ENCODE measurements at places on chromosomes 3 and 15.
A peak's percentile ranks its signal among the peaks of the same experiment; 100 is the strongest.

DNA sequence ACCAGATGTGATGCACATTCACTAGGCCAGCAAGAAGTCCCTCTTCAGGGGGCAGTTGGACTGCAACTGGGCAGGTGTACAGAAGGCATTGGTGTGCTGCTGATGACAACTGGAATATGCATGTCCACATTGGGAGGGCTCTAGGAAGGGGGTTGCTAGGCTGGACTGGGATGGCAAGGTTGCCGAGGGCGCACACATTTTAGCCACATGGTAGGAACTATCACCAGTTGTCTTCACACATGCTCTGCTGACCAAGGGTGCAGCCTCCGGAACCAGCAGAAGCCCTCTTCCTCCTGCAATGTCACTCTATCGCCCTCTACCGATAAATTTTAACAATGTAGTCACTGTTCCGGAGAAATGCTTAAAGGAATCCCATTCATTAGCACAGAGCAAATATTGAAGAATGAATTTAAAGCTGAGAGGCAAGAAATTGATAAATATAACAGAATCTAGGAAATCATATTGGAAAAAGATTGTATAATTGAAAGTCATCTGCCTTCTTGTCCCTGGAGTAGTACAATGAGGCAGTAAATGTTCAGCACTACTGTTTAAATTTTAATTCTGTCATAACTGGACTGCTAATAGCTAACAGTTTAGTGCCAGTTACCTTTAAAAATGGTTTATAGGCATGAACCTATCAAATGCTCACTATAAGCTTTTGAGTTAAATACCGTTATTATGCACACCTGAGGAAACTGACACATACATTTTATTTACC lies 22.6 kb upstream of the LYSMD4 start:
- no peak for DNase-seq

- no peak for DNase-seq
Observed at GRCh38 chr3:176739159-176739558, 458.1 kb downstream of the TBL1XR1 start.

GRCh38 chr3:99929745-99930139 lies 112.1 kb downstream of the CMSS1 start:
- DNase-seq, result no peak

GRCh38 chr15:43776101-43776717 lies 557 bp downstream of the ELL3 start:
- DNase-seq, result peak; percentile 14

- peak; percentile 6 for DNase-seq
Observed at GRCh38 chr3:188060840-188061544, 93.0 kb upstream of the LPP start.

- DNase-seq, result no peak
Observed at GRCh38 chr15:89401631-89402517, 67.2 kb upstream of the POLG start.

GRCh38 chr3:156160647-156161046 lies 40.3 kb downstream of the KCNAB1 start:
- no peak for DNase-seq

DNA sequence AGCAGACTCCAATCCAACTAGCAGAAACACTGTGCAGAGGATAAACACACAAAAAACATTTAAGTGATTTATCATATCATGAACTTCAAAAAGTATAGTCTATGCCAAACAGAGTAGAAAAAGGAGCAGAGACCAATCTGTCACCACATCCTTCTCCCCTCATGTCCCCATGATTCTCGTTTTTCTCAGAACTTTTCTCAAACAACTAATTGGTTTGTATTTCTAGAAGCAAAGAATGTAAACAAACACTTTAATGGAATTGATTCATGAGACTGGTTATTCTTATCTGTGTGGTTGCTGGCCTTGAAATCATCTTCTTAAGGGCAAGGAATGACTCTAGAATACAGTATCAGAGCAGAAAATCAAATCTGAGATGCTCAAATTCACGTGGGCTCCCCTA lies 294.2 kb upstream of the THBS1 start:
- DNase-seq, result no peak

- no peak for DNase-seq
Observed at GRCh38 chr15:51223771-51224229, 114.6 kb downstream of the CYP19A1 start.

DNA sequence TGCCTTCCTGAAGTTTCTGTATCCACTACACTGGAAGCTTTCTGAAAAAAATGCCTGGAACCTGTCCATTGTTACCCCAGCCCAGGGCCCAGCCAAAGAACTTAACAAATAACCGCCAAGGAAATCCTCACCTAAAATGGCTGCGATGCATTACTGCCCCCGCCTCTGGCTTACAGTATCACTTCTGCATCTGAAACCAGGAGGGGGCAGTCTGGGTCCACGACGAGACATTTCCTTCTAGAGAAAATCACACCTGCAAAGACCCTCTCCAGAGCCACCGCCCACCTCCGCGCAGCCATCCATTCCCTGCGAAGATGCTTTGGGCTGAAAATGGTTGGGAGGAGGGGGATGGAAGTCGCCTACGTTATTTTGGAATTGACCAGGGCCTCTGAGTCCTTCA lies 22.4 kb upstream of the CELF6 start:
- DNase-seq, result peak; percentile 20

DNA sequence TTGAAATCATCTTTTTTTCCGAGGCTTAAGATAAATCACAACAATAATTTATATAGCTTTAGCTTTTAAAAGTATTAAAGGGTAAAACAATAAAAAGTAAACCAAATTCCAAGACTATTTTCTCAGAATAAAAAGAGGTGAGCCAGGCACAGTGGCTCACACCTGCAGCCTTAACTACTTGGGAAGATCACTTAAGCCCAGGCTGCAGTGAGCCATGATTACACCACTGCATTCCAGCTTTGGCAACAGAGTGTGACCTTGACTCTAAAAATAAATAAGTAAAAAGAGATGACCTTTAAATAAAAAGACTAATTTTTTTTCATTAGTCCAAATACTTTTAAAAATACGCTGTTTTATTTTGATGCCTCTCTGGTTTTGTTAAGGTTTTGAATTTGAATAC lies 54.4 kb downstream of the C3orf80 start:
- no peak for DNase-seq

- no peak for DNase-seq
Observed at GRCh38 chr3:132753946-132754345, 31.7 kb upstream of the NPHP3 start.

DNA sequence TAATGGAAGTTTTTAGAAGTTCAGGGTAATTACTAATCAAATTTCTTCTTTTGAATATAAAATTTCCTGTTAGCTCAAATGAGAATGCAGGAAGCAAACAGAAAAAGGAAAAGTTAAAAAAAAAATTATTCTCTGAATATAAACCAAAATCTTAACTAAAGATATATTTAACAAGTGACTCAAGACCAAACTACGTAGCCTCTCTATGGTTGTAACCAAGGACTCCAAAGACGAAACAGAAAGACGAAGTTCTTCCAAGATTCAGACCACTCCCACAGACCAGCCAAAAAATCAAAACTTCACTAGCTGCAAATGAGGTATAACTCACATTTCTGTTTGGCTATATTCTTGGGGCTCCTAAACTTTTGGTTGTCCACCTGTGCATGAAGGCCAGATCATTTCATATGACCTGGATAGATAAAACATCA lies 846.5 kb upstream of the ALCAM start:
- DNase-seq, result no peak

DNA sequence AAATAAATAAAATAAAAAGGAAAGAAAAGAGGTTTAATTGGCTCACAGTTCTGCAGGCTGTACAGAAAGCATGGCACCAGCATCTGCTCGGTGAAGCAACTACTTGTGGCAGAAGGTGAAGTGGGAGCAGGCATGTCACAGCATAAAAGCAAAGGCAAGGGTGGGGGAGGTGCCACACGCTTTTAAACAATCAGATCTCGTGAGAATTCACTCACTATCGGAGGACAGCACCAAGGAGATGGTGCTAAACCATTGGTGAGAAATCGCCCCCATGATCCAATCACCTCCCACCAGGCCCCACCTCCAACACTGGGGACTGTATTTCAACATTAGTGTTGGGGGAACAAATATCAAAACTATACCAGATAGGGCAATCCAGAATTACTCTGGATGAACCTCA lies 15.3 kb downstream of the SCG3 start:
- no peak for DNase-seq

DNA sequence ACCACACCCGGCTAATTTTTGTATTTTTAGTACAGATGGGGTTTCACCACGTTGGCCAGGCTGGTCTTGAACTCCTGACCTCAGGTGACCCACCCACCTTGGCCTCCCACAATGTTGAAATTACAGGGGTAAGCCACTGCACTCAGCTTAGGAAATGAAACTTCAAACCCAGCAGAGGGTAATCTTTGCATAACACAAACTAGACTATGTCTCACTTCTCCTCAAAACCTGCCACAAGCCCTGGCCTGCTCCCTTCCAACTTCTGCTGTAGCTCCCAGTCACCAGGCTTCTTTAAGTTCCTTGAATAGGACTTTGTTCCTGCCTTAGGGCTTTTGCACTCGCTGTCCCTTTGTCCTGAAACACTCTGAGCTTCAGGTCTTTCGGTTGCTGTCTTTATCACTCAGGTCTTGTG lies 39.2 kb upstream of the SEMA4B start:
- DNase-seq, result no peak

DNA sequence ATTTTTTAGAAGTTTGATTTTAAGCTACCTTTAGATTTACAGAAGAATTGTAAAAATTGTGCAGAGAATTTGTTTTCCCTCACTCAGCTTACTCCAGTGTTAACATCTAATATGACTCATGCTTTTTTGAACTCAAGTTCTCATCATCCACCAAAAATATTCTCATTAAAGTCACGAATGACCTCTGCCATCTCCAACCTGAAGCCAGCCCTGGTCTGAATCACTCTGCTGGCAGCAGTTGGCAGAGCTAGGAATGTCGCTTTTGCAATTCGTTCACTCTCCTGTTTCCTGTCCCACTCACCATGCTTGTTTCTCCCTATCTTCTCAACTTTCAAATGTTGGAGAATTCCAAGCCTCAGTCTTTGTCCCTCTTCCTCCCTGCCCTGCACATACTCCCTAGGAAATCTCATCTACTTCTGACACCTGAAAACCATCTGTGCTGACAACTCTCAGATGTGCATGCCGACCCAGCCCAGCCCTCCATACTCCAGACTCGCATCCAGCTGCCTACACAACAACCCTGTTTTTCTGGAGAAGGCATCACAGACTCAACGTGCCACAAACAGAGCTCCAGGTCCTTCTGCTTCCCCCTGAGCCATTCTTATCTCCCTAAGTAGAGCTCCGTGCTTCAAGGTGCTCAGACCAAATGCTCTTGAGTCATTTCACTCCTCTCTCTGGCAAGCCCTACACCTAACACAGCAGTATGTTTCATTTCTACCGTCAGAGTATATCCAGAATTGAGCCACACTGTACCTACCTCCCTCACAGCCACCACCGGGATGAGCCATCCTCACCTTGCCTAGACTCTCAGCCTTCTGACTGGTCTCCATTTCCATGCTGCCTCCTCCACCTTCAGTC lies 24.9 kb downstream of the PRR23E start:
- DNase-seq, result no peak

DNA sequence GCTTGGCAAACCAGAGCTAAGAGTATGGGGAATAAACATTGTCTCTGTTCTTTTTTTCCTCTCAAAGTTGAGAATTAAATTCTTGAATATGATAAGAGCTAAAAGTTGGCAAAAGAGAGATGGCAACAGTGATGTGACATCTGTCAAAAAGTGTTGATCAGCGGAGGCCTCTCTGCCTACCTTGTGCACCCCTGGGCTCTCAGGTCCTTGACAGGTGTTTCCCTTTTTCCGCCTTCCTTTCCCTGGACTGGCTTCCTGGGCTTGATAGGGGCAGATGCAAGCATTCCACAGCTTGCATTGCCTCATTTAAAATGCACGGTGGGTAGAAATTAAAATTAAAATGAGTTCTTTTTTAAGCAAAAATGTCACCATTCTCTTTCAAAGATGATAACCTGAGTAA lies 84.2 kb downstream of the NSUN3 start:
- DNase-seq, result no peak

DNA sequence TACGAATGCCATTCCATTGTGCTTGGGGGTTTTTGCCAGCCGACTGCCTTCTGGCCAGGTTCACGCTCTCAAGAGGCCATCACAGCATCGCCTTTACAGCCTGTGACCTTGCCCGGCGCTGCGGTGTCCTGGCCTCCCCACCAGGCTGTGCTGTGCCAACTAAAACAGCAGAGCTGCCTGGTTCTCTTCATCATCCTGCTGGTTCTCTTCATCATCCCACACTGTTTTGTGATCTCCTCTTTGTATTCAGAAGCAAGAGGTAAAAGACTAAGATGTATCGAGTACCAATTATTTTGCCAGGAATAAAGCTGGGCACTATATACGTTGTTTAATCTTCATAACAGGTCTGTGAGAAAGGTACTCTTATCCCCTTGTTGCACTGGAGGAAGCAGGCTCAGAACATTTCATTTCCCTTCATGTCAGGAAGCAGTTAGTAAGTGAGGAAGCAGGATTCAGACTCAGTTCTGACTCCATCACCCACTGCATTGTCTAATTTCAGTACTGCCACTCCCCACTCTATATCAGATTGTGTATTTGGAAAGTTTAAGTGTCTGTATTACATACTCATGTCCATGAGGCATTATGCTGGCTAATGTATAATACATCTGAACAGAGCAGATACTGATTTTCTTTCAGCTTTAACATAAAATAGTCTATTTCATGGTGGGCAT lies 92.7 kb downstream of the LRRC28 start:
- peak; percentile 41 for DNase-seq

DNA sequence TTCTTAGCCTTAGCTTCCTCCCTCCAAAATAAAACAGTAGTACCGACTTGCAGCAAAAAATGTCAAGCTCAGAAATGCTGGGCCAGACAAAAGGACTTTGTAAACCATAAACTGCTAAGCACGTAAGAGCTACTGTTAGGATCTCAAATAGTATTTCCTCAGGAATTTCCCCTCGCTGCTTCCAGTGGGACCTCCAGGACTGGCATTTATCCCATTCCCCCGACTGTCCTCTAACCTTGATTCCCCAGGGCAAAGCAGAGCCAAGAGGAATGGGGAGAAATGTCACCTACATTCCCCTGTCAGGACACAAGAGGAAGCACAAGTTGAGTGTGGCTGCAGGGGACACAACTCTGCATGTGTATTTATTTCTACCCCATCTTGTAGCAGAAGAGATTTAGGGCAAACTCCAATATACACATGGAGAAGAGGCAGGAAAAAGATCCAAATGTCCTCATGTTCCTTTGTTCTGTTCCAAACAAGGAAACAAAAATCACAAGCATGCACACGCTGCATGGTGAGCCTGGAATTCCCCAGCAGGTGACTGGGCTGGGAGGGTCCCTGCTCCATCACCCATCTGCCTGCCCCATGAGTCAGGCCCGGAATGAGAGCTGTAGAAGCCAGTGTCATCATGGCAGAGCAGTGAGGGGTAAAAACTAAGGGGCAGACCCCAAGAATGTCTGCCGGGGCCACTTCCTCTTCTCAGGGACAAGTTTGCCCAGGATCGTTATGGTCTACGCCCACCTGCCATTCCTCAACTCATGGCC lies 4.2 kb downstream of the STOML1 start:
- DNase-seq, result no peak

Data from CD4-positive, alpha-beta T cell (primary cell).